ENCODE measurements at places on chromosomes 3 and 15. TPM values are rescaled to one million over a fixed set of nuclear protein-coding genes. Genes with fewer than 3 reads are reported as not detected.
A peak's percentile ranks its signal among the peaks of the same experiment; 100 is the strongest.

Gene AADACL2
- not detected for polyA plus RNA-seq

Gene LIPH
- polyA plus RNA-seq: 0.46 TPM

Gene RBPMS2
- polyA plus RNA-seq: 0.61 TPM

Gene CCR9
- polyA plus RNA-seq: not detected

Gene ECE2
- not detected for polyA plus RNA-seq

Gene HIGD2B
- not detected for polyA plus RNA-seq

GRCh38 chr15:87704276-87704675 is 552.3 kb downstream of the NTRK3 start:
- peak; percentile 19 for DNase-seq
- peaks cover 12% of the 10 kb centered on the region for H3K4me1 ChIP-seq
- H3K4me3 ChIP-seq: no peak overlapping the region

DNA sequence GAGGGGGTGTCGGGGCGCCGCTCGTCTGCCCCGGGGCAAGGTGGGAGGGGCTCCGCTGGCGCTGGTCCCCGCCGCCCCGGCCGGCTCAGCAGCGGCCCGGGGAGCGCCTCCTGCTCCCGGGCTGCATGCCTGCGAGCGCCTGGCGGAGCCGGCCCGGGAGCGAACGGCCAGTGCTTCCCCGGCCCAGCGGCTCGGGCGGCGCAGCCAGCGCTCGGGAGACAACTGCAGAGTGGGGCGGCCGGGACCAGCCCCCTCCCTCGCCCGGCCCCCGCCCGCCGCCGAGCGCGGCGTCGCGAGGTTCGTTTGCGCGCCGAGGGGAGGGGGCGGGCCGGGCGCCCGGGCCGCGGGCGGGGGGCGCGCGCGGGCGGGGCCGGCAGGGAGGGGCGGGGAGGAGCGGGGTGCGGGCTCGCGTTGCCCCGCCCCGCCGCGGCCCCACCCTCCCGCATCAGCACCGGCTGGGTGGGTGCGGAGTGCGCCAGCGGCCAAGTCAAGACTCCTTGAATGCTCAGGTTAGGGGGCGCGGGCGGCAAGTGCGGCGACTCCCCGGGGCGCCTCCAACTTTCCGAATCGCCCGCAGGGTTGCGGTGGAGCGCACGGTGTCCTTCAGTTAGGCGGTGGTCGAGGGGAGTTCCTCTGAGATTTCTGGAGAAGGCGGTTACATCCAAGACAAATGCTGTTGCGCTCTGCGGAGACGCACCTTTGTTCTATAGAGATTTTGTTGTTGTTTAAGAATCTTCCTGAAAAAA is at the start of gene RGMA:
Gene RGMA (minus strand): TSS at position 231 of the 746 bp plus-strand sequence. CDS start 279 bp downstream, outside the sequence.
- no peak within 1 kb of the TSS for H3K27ac ChIP-seq
- H3K4me1 ChIP-seq: peaks cover 11% of the 10 kb centered on the region
- peaks cover 4% of the 10 kb centered on the region for H3K27me3 ChIP-seq
- H3K4me3 ChIP-seq: no peak within 1 kb of the TSS
- H3K36me3 ChIP-seq: no peaks in the 10 kb centered on the region
- no peak for DNase-seq

- H3K36me3 ChIP-seq: no peaks in the 10 kb centered on the region
- H3K4me3 ChIP-seq: no peak overlapping the region
- no peak overlapping the region for H3K27ac ChIP-seq
These were observed 25.1 kb downstream of the SLC24A5 start for GRCh38 chr15:48145923-48146322.

- H3K36me3 ChIP-seq: peaks cover 13% of the 10 kb centered on the region
- peaks cover 32% of the 10 kb centered on the region for H3K4me1 ChIP-seq
- H3K27ac ChIP-seq: peak within 1 kb of the TSS; percentile 94
- H3K27me3 ChIP-seq: no peaks in the 10 kb centered on the region
These were observed at the start of gene UBE2Q2 for GRCh38 chr15:75842722-75843677. UBE2Q2 (plus strand) TSS chr15:75843447; CDS start chr15:75843667, 220 bp downstream.

- H3K4me3 ChIP-seq: no peak overlapping the region
- DNase-seq: no peak
- H3K4me1 ChIP-seq: no peaks in the 10 kb centered on the region
- H3K27me3 ChIP-seq: no peaks in the 10 kb centered on the region
- H3K27ac ChIP-seq: no peak overlapping the region
These were observed 54.0 kb upstream of the FAM3D start for GRCh38 chr3:58720526-58720925.

- DNase-seq: no peak
- no peak overlapping the region for H3K4me3 ChIP-seq
- no peak overlapping the region for H3K27ac ChIP-seq
- peaks cover 19% of the 10 kb centered on the region for H3K4me1 ChIP-seq
- no peaks in the 10 kb centered on the region for H3K36me3 ChIP-seq
These were observed 16.5 kb downstream of the DUSP7 start for GRCh38 chr3:52039846-52040245.

DNA sequence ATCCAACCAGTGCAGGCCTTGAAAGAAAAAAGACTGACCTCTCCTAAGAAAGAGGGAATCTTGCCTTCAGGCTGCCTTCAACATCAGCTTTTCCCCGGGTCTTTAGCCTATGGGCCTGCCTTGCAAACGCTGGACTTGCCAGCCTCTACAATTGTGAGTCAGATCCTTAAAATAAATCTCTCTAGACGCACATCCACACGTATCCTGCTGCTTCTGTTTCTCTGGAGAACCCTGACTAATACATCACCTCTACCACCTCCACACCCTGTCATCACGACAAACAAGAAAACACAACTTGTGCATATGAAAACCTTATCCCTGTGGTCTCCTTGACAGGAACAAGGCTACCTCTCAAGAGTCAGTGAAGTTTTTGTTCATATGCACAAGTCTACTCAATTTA is 11.8 kb downstream of the CYFIP1 start:
- H3K27me3 ChIP-seq: no peaks in the 10 kb centered on the region
- peaks cover 5% of the 10 kb centered on the region for H3K4me1 ChIP-seq
- no peak overlapping the region for H3K4me3 ChIP-seq
- no peak overlapping the region for H3K27ac ChIP-seq
- DNase-seq: no peak

GRCh38 chr3:186921578-186921977 is 8.7 kb upstream of the ST6GAL1 start:
- H3K27ac ChIP-seq: no peak overlapping the region
- no peaks in the 10 kb centered on the region for H3K27me3 ChIP-seq
- H3K4me1 ChIP-seq: peaks cover 28% of the 10 kb centered on the region

- peak; percentile 93 for DNase-seq
- peak overlapping the region; percentile 98 for H3K27ac ChIP-seq
- H3K4me3 ChIP-seq: peak overlapping the region; percentile 4
These were observed 160.2 kb upstream of the TBL1XR1 start for GRCh38 chr3:177357352-177358090.

GRCh38 chr3:52775877-52776276 is 1.5 kb upstream of the ITIH1 start:
- H3K27ac ChIP-seq: no peak overlapping the region
- H3K4me3 ChIP-seq: no peak overlapping the region
- no peaks in the 10 kb centered on the region for H3K36me3 ChIP-seq
- peaks cover 4% of the 10 kb centered on the region for H3K4me1 ChIP-seq

DNA sequence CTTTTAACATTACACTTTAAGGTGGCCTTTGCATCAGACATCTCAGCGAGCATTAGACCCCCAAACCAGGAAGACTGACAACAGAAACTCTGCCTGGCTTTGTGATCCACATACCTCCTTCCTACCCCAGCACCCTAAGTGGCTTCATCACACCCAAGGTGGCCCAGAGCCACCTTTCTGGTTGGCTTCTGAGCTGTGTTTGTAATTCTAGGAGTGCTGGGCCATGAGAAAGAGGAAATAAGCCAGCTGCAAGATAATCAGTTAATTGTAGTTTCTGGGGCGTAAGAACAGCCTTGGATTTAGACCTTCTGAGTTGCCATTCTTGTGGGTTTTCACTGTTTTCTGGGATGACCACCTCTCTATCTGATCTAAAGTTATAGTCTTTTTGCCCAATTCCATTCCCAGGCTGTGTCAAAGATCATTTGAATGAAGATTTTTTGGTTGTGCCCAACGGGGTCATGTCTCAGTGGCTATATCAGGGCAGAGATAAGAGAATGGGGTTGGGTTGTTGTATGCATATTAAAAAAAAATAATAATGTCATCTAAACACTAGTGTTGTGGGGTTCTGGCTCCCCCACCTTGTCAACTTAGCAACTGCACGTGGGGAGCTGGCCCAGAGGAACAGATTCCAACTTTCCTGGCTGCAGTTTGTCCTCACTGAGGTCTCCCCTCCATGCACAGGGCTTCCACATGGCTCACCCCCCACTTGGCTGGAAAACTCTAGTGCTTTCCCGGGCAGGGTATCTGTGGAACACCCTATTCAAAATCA is 234.8 kb upstream of the WNT5A start:
- no peaks in the 10 kb centered on the region for H3K4me1 ChIP-seq
- H3K27ac ChIP-seq: no peak overlapping the region
- H3K4me3 ChIP-seq: no peak overlapping the region
- no peaks in the 10 kb centered on the region for H3K36me3 ChIP-seq

DNA sequence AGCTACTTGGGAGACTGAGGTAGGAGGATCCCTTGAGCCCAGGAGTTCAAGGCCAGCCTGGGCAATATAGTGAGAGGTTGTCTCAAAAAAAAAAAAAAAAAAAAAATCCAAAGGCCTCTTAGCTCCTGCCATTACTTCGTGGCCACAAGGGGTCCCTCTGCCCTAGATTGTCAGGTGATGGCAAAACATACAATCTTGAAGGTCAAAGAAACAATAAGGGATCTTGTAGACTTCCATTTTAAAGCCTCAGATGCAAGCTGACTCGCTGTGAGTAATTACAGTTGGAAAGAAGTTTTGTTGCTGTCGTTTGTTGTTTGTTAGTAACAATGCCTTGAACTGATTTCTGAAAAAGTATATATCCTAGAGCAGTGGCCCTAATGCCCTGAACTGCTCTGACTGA is 55.9 kb upstream of the PLCL2 start:
- no peak overlapping the region for H3K4me3 ChIP-seq
- H3K27me3 ChIP-seq: no peaks in the 10 kb centered on the region

- H3K4me3 ChIP-seq: no peak overlapping the region
- H3K36me3 ChIP-seq: peaks cover 90% of the 10 kb centered on the region
- DNase-seq: no peak
- H3K4me1 ChIP-seq: no peaks in the 10 kb centered on the region
These were observed 80.6 kb downstream of the FBXL22 start for GRCh38 chr15:63677778-63678177.

- H3K4me3 ChIP-seq: no peak overlapping the region
- H3K27ac ChIP-seq: peak overlapping the region; percentile 16
- no peaks in the 10 kb centered on the region for H3K36me3 ChIP-seq
- DNase-seq: no peak
These were observed 56.4 kb downstream of the IQSEC1 start for GRCh38 chr3:13016721-13017255.

- no peaks in the 10 kb centered on the region for H3K27me3 ChIP-seq
- H3K36me3 ChIP-seq: no peaks in the 10 kb centered on the region
These were observed 58.1 kb upstream of the FNDC3B start for GRCh38 chr3:171981271-171981605.

- no peaks in the 10 kb centered on the region for H3K4me1 ChIP-seq
- H3K4me3 ChIP-seq: no peak overlapping the region
- no peaks in the 10 kb centered on the region for H3K36me3 ChIP-seq
- H3K27ac ChIP-seq: no peak overlapping the region
- H3K27me3 ChIP-seq: no peaks in the 10 kb centered on the region
These were observed 784.0 kb upstream of the SEMA6D start for GRCh38 chr15:46933332-46933731.

GRCh38 chr3:46470831-46471230 is 6.1 kb upstream of the LTF start:
- H3K36me3 ChIP-seq: no peaks in the 10 kb centered on the region
- no peak overlapping the region for H3K4me3 ChIP-seq
- H3K27ac ChIP-seq: no peak overlapping the region
- no peak for DNase-seq
- no peaks in the 10 kb centered on the region for H3K27me3 ChIP-seq
- H3K4me1 ChIP-seq: no peaks in the 10 kb centered on the region

- DNase-seq: no peak
- peak within 1 kb of the TSS; percentile 93 for H3K27ac ChIP-seq
- H3K4me1 ChIP-seq: peaks cover 37% of the 10 kb centered on the region
- H3K4me3 ChIP-seq: peak within 1 kb of the TSS; percentile 69
- no peaks in the 10 kb centered on the region for H3K27me3 ChIP-seq
These were observed 401.8 kb downstream of the SHQ1 start for GRCh38 chr3:72446218-72447058.

DNA sequence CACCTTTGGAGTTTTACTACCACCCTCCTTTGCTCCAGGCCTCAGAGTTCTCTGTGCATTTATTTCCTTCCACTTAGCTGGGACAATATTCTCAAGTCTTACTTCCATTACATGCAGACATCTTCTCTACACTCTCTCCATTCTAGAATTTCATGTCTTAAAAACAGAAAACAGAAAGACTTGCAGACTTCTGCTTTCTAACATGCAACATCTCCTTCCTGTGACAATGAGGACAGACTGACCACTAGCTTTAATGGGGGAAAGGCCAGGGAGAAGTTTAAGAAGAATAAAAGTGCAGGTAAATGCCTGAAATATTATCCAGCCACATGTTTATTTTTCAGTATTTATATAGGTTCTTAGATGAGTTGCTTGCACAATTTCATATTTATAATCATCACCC is 17.1 kb upstream of the CSTA start:
- no peaks in the 10 kb centered on the region for H3K36me3 ChIP-seq
- no peak overlapping the region for H3K27ac ChIP-seq
- no peaks in the 10 kb centered on the region for H3K27me3 ChIP-seq
- no peak overlapping the region for H3K4me3 ChIP-seq

DNA sequence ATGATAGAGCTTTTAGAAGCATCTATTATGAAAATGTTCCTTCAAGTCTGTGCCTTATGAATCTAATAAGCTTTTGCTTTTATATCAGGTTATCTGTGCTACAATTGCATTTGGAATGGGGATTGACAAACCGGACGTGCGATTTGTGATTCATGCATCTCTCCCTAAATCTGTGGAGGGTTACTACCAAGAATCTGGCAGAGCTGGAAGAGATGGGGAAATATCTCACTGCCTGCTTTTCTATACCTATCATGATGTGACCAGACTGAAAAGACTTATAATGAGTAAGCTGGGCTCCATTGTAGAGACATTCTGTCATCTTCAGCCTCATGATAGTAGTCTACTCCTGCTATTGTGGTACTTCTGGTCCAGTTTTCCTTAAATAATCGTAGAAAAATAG is 73.4 kb downstream of the BLM start:
- no peaks in the 10 kb centered on the region for H3K4me1 ChIP-seq
- H3K4me3 ChIP-seq: no peak overlapping the region
- no peak overlapping the region for H3K27ac ChIP-seq
- H3K36me3 ChIP-seq: peaks cover 82% of the 10 kb centered on the region
- no peaks in the 10 kb centered on the region for H3K27me3 ChIP-seq
